ENCODE measurements at places on chromosomes 4 and X. TPM values are rescaled to one million over a fixed set of nuclear protein-coding genes. Genes with fewer than 3 reads are reported as not detected.

DNA sequence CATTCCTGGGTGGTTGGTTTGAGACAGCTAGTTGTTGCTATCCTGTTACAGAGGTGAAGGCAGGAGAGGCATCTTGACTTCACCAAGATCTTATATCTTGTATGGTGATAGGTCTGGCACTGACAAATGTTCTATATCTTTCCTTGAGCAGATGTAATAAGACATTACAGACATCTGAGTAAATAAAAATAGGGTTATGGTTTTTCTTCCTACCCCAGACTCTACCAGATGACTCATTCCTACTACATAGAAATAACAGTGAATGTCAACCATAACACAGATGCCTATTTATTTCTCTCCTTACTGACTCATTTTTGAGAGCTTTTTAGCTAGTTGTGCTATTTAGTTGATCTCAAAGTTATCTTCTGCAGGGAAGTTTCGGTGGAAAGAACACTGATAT lies 21.9 kb downstream of the HNRNPH2 start:
- H3K27ac ChIP-seq = peak overlapping the region; percentile 67
- no peak for DNase-seq
- H3K4me1 ChIP-seq = peaks cover 15% of the 10 kb centered on the region
- H3K27me3 ChIP-seq = no peaks in the 10 kb centered on the region
- H3K36me3 ChIP-seq = peaks cover 7% of the 10 kb centered on the region

DNA sequence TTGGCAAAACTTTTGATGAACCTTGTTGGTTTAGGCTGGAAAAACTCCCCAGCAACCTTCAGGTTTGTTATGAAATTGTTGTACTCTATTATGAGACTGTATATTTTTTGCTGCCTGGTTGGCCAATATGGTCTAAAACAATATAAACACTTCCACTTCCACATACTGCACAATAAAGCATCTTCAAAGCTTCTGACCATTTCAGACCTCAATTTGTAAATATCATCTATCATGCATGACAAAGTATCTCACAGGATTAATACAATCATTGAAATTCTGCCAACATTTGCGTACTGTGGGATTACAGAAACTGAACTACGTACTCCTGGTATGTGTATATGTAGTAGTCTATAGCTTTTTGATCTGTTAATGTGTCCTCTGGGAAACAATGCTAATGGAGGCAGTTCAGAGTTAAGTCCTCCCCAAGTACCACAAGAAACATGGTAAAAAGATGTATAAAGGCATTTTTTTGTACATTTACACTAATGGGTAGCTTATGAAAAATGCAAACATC lies 40.4 kb downstream of the GPC4 start:
- no peak for DNase-seq
- H3K4me3 ChIP-seq = no peak overlapping the region
- no peak overlapping the region for H3K27ac ChIP-seq
- no peaks in the 10 kb centered on the region for H3K36me3 ChIP-seq
- peaks cover 3% of the 10 kb centered on the region for H3K27me3 ChIP-seq

CSAG2 gene
- total RNA-seq = 1.3 TPM

GRCh38 chr4:93147524-93148212 lies 680.9 kb upstream of the ATOH1 start:
- H3K27me3 ChIP-seq = no peaks in the 10 kb centered on the region
- no peaks in the 10 kb centered on the region for H3K4me1 ChIP-seq
- no peaks in the 10 kb centered on the region for H3K36me3 ChIP-seq
- H3K4me3 ChIP-seq = no peak overlapping the region
- H3K27ac ChIP-seq = no peak overlapping the region

NPNT gene
- total RNA-seq = not detected

VEGFD gene
- 0.10 TPM for total RNA-seq

HTN3 gene
- not detected for total RNA-seq

DNA sequence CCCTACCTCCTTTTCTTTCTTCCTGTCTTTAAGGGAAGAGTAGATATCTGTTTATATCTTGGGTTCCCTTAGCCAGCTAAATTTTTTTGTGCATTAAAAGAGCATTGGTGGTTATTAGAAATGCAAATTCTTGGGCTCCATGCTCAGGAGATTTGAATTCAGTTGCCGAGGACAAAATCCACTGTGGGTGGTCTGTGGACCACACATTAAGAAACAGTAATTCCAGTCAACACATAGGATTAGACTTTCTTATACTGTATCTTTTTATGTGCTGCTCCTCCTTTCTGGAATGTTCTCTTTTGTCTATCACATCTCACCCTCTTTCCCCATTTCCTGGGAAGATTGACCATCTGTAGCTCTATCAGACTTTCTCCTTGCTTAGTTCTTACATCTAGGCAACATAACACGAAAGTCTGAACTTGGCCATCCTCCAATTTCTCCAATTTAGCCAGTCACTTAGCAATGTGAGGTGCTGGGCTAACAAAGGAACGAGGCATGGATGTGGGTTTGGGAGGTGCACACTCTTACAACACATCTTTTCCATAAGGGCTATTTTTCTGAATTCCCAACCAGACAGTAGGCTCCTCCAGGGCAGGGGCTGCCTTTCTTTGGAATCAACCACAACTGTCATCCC lies 5.3 kb upstream of the PDLIM3 start:
- no peaks in the 10 kb centered on the region for H3K36me3 ChIP-seq
- peaks cover 2% of the 10 kb centered on the region for H3K4me1 ChIP-seq
- H3K4me3 ChIP-seq = no peak overlapping the region

DNA sequence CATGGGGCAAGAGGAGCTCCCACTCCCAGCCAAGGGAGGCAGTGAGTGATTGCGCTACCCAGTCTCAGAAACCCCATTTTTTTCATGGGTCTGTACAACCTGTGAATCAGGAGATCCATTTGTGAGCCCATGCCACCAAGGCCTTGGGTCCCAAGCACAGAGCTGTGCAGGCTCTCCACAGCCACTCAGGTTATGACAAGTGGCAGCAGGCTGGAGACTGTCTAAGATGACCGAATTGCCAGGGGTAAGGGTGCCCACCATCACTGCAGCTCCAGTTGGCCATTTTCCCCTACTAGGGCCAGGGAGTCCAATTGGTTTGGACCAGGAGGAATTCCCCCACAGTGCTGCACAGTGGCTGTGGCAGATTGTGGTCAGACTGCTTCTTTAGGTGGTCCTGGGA lies 407.5 kb upstream of the KLHL4 start:
- no peak overlapping the region for H3K4me3 ChIP-seq
- no peak overlapping the region for H3K27ac ChIP-seq
- no peaks in the 10 kb centered on the region for H3K4me1 ChIP-seq
- no peak for DNase-seq
- H3K27me3 ChIP-seq = no peaks in the 10 kb centered on the region

ANKRD17 gene
- total RNA-seq = 46.6 TPM

- no peak overlapping the region for H3K27ac ChIP-seq
- no peak for DNase-seq
- no peaks in the 10 kb centered on the region for H3K4me1 ChIP-seq
- H3K4me3 ChIP-seq = no peak overlapping the region
- H3K36me3 ChIP-seq = peaks cover 13% of the 10 kb centered on the region
- H3K27me3 ChIP-seq = no peaks in the 10 kb centered on the region
These were observed 24.4 kb upstream of the CORIN start for GRCh38 chr4:47862297-47862696.

- no peaks in the 10 kb centered on the region for H3K27me3 ChIP-seq
- no peaks in the 10 kb centered on the region for H3K36me3 ChIP-seq
- H3K4me1 ChIP-seq = no peaks in the 10 kb centered on the region
These were observed 22.3 kb downstream of the UGT2A2 start for GRCh38 chr4:69617083-69617694.

DNA sequence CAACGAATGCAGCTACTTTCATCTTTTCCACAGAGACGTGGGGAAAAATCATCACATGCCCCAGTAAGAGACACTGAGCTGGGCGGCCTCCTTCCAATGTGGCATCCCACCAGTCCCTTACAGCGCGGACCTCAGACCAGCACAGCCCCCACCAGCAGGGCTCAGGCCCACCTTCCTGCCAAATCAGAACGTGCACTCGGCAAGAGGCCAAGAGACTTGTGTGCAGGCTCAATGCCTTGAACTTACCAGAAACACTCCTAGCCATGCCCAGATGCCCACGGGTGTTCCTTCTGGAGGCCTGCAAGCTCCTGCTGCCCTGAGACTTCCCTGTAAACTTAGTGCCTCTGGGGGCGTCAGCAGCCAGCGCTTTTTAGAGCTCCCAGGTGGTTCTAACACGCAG lies 31.2 kb downstream of the WDR1 start:
- H3K4me1 ChIP-seq = peaks cover 4% of the 10 kb centered on the region
- DNase-seq = no peak
- no peaks in the 10 kb centered on the region for H3K27me3 ChIP-seq

DNA sequence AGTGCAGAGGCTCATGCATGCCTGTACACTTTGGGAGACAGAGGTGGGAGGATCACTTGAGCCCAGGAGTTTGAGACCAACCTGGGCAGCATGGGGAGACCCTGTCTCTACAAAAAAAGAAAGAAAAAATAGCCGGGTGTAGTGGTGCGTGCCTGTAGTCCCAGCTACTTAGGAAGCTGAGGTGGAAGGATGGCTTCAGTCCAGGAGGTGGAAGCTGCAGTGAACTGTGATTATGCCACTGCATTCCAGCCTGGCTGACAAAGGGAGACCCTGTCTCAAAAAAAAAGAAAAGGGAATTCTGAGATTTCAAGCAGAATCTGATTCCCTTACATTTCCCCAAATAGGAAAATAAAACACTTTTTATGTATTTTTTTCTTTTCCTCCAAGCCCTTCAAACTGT lies 83.5 kb downstream of the SYNPO2 start:
- H3K4me1 ChIP-seq = peaks cover 8% of the 10 kb centered on the region
- H3K27ac ChIP-seq = no peak overlapping the region
- H3K27me3 ChIP-seq = no peaks in the 10 kb centered on the region
- H3K36me3 ChIP-seq = peaks cover 2% of the 10 kb centered on the region
- no peak for DNase-seq

CLCN5 gene
- 3.0 TPM for total RNA-seq

DNA sequence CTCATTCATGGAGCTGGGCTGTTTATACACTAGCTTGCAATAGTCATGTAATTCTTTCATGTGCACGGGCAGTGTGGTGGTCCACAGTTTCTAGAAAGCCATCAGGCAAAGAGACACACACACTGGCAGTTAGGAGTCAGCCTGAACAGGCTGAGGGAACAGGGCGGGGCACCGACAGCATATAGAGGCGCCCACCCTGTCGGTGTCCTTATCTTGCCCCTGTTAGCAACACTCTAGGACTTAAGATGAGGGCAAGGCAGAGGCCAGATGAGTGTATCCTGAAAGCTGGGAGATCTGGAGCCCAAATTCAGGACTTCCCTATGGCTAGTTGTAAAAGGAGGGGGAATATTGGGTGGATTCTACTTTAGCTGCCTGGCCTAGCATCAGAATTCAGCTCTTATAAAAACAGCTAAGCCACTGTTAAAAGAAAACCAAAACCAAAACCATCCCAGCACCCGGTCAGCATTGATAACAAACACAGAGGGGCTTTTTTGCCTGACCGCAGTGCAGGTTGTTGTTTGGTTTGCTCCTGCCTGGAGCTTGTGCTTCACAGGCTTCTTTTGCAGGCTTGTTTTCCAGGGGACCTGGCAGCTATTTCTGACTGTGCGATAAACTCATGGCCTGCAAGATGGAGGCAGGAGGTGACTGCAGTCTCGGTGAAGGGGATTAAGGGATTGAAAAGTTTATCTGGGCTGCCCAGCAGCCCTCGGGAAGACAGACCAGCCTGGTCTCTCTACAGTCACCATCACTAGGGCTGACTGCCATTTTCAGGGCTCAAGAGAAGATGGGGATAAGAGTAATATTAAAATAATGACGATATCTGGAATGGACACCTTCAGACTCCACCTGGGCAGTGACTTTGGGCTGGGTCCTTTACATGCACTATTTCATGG lies 638.9 kb downstream of the MID1IP1 start:
- no peaks in the 10 kb centered on the region for H3K36me3 ChIP-seq
- peak overlapping the region; percentile 41 for H3K4me3 ChIP-seq
- H3K4me1 ChIP-seq = peaks cover 16% of the 10 kb centered on the region
- peak; percentile 18 for DNase-seq
- H3K27me3 ChIP-seq = no peaks in the 10 kb centered on the region

- H3K36me3 ChIP-seq = no peaks in the 10 kb centered on the region
- no peak overlapping the region for H3K27ac ChIP-seq
- H3K4me1 ChIP-seq = no peaks in the 10 kb centered on the region
- DNase-seq = no peak
These were observed 95.0 kb downstream of the BANK1 start for GRCh38 chr4:101885574-101885973.

DNA sequence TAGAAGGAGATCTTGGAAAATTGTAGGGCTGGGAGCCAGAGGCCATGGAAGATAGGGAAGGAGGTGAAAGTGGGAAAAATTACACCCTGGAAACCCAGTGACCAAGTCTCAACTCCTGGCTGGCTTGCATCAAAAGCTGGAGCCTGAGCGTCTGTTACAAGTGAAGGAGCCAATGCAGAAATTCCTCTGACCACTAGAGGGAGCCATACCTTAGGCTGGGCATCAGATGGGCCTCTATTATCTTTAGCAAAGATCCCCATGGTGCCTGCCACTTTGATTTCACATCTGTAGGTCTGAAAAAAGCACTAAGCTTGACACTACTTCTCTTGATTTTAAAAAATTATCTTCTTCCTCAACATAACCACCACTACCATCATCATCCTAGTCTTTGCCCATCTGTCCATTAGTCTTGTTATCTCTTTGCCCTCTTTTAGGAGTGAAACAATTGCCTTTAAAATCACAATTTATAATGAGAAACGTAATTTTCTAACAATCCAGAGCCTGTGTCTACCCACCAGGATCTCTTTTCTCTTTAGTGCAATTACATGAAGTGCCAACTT lies 62.9 kb downstream of the ANAPC4 start:
- no peaks in the 10 kb centered on the region for H3K36me3 ChIP-seq
- no peak overlapping the region for H3K27ac ChIP-seq
- no peaks in the 10 kb centered on the region for H3K4me1 ChIP-seq

DNA sequence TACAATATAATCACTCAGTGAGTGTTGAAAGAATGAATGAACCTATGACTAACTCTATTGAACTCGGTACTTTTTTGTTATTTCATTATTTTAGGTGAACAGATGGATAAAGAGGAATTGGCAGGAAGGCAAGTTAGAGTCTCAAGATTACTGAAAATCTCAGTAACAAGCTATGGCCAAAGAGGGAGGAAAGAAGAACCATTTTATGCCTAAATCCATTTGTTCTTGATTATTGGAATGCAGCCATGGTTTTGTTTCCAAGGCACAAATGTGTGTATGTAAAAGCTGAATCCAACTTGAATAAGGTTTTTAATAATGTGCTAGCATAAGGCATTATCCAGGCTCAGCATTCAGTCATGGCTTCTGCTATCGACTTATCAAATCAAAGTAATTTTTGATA lies 196.4 kb downstream of the DTHD1 start:
- no peaks in the 10 kb centered on the region for H3K36me3 ChIP-seq
- no peak overlapping the region for H3K4me3 ChIP-seq
- no peaks in the 10 kb centered on the region for H3K4me1 ChIP-seq
- no peak for DNase-seq

- H3K4me3 ChIP-seq = peak overlapping the region; percentile 99
- peak; percentile 45 for DNase-seq
- H3K4me1 ChIP-seq = peaks cover 43% of the 10 kb centered on the region
- H3K36me3 ChIP-seq = peaks cover 44% of the 10 kb centered on the region
These were observed 2.0 kb downstream of the PRKX start for GRCh38 chrX:3711331-3711917.
